ENCODE measurements at places on chromosomes 7 and 10.

- no peak for DNase-seq
These were observed 165.8 kb downstream of the CCSER2 start for GRCh38 chr10:84493951-84494848.

GRCh38 chr10:80730522-80730921 lies 192.8 kb downstream of the SH2D4B start:
- DNase-seq = no peak

DNA sequence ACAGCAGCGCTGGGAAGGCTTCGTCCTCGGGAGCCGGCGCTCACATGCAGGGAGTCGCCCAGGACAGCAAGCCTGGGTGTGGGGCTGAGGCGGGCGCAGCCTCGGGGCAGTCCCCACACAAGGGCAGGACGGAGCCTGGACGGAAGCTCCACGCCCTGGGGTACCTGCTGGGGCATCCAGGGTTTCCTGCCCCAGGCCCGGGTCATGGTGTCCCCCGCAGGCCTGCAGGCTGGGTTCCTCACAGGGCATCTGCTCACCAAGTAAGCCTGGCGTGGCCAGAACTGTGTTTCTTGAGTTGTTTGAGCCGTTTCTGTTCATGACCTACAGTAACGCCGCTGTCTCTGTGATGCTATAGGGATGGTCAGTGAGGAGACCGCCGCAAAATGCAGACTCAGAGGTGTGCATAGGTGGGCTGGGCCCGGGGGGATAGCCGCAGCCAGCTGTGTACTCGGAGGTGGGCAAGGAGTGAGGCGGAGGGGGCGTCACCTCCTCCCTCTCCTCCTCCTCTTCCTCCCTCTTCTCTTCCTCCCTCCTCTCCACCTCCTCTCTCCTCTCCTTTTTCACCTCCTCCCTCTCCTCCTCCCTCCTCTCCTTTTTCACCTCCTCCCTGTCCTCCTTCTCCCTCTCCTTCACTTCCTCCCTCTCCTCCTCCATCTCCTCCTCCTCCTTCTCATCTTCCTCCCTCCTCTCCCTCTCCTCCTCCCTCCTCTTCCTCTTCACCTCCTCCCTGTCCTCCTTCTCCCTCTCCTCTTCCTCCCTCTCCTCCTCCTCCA lies 438.9 kb downstream of the DNAJB6 start:
- no peak for DNase-seq

GRCh38 chr10:128633864-128634540 lies 507.8 kb upstream of the MKI67 start:
- DNase-seq = no peak

DNA sequence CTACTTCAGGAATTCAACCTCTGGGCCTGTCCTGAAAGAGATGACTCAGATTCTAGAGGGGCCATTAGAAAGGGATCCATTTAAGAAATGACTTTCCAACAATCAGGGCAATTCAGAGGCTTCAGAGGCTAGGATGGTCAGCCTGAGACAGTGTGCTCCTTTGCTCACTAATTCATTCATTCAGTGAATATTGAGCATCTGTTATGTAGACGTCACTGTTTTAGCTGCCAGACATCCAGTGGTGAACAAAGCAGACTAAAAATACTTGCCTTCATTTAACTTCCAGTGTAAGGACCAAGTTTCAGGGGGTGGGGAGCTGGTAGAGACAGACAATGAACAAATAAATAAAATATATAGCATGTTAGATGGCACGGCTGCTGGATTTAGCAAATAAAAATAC lies 1.6 kb downstream of the KIAA1217 start:
- DNase-seq = no peak

GRCh38 chr10:101912561-101913179 lies 69.1 kb upstream of the KCNIP2 start:
- DNase-seq = no peak

GRCh38 chr10:88060762-88061161 lies 197.3 kb downstream of the PTEN start:
- no peak for DNase-seq

DNA sequence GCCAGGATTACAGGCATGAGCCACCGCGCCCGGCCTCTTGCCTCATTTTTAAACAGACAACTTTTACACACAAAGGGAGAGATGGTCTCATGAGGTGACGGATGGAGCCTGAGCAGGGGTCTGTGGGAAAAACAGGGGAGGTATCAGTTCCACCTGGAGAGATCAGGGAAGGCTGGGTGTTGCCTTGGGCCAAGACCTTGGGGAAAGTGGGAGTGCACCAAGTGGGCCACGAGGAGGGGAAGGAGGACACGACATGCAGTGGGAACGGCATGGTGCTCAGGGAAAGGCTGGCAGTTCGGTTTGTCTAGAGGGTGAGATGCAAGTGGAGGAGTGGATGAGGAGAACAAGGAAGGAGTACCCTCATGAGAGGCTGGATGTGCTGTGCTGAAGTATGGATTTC lies 8.9 kb upstream of the ZNF777 start:
- no peak for DNase-seq

GRCh38 chr7:27953361-27953760 lies 213.4 kb downstream of the TAX1BP1 start:
- no peak for DNase-seq

GRCh38 chr10:107418085-107418806 lies 253.7 kb upstream of the SORCS1 start:
- DNase-seq = no peak

DNA sequence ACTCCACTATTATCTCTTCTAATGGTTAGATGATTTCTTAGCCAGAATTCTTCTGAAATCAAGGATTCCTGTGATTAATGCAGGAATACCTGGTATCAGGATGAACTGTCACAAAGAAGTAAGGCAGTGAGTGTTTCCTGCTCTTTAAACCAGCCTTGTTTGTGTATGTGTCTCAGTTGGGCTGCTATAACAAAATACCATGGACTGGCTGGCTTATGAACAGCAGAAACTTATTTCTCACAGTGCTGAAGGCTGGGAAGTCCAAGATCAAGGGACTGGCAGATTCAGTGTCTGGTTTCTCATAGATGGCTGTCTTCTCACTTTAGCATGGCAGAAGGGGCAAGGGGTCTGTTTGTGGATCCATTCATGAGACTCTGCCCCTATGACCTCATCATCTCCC lies 42.7 kb downstream of the LRMDA start:
- no peak for DNase-seq

GRCh38 chr7:125149151-125149550 lies 219.5 kb upstream of the POT1 start:
- DNase-seq = no peak

- DNase-seq = no peak
These were observed 904 bp downstream of the R3HCC1L start for GRCh38 chr10:98135222-98135899.

GRCh38 chr10:72146071-72146470 lies 57.7 kb upstream of the SPOCK2 start:
- DNase-seq = no peak

- no peak for DNase-seq
These were observed 219.3 kb downstream of the WDR11 start for GRCh38 chr10:121070275-121071070.

DNA sequence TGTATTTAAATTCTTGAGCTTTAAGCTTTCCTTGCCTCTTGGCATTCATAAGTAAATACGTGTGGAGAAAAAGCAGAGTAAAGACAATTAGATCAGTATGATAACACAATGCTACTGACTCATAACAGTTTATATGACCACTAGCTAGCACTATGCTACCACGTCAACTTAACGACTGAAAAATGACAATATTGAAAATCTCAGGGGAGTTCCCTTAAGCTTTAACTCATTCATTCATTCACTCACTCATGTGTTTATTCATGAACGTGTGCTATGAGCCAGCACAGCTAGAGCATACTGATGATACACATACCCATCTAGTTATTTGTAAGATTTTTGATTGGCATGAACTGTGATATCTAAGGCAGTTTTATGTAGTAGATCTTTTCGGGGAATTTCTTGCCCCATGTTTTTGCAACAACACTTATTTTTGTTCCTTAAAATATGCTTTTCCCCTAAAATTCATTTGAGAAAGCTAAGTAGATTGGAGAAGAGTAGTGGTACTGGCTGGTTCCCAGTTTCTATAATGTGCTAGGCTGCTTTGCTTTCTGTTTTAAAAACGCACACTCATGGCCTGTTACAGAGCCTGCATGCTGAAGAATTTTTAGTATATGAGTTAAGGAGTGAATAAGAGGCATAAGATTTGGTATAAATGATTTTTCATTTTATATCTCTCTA lies 57.4 kb upstream of the ACBD5 start:
- DNase-seq = no peak

DNA sequence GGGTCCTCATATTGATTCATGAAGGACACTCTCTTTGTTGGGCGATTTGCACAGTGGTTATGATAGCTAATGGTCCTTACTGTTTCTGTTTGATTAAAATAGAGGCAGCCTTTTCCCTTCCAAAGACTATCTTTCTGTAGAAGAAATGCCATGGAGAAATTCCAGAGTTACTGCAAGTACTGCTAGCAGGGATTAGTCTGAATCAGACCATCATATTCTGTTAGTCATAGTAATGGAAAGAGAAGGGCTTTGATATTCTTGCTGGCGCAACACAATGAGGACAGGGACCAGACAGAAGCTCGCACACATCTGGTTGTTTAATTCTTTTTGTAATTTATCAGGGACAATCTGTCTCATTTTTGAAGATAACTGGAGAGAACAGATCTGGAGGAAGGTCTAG lies 304.5 kb upstream of the FZD8 start:
- no peak for DNase-seq

DNA sequence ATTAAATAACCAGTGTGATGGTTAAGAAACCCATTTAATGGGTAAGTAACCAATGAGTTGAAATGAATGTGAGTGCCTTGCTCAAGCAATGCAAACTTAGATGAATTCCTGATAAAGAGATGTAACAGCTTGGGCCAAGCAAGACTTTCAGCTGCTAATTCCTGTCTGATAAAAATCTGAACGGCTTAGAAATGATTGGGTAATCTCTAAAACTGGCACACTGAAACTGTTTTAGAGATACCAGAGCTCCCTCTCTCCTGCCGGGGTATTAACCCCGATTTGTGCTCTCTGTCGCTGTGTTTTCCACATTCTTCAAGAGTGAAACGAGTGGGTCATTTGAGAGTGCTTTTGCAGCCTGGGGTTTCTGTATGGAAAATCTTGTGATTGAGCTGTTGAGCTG lies 534.9 kb upstream of the GALNT17 start:
- DNase-seq = no peak

DNA sequence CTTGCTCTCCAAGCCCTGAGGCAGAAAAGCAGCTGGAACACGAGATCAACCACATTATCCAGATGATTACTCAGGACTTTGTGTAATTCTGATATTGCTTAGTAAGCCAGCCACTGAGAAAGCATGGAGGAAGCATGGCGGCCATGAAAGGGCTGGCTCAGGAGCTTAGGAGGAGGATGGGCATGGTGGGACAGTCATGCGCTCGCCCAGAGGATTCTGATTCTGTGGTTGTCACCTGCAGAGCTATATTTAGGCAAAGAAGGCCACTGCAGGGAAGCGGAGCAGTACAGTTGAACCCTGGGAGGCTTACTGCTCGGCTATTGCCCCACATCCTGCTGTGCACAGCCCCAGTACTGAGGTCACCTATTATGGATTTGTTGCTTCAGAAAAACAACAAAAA lies 128.8 kb upstream of the DNAJB12 start:
- no peak for DNase-seq

DNA sequence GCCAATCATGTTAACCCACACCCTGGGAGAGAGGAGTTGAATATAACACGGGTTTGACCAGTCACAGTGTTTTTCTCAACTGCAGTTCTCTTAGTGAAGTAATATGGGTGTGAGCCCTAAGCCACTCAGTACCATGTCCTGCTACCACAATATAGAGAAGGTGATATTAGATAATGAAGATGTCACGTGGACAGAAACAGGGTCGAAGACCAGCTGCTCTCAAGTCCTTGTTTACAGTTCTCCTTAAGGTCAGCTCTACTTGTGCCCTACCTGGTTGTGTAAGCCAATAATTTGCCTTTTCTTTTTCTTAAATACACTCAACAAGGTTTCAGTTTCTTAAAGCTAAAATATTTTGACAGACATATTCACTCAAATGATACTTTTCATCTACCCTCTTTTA lies 128.3 kb upstream of the POT1 start:
- DNase-seq = no peak

DNA sequence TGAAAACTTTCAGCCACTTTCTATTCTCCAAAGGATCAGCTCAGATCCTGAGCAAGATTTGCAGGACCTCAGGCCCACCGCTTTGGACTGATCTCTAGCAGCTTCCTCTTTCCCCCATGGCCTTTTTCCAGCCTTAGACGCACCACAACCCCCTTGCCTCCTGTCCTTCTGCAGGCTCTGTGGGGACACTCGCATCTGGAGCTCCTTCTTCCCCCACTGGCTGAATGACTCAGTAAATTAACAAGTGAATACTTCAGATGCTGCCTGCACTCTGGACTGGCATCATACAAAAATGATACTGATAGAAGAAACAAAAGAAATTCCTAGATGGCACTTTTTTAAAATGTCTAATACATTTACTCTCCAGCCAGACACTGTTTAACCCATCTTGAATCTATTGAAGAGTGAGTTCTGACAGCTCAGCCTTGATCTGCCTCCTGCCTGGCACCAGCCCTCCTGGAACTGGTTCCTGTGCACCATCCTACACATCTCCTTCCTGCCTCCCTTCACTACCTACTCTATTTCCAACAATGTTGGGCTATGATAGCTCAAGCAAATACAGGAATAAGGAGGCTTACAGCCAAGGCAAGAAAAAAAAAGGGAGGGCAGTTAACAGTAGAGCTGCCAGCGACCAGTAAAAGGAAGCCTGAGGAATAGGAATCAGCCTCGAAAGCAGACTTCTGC lies 3.3 kb downstream of the FRMPD2 start:
- DNase-seq = no peak

DNA sequence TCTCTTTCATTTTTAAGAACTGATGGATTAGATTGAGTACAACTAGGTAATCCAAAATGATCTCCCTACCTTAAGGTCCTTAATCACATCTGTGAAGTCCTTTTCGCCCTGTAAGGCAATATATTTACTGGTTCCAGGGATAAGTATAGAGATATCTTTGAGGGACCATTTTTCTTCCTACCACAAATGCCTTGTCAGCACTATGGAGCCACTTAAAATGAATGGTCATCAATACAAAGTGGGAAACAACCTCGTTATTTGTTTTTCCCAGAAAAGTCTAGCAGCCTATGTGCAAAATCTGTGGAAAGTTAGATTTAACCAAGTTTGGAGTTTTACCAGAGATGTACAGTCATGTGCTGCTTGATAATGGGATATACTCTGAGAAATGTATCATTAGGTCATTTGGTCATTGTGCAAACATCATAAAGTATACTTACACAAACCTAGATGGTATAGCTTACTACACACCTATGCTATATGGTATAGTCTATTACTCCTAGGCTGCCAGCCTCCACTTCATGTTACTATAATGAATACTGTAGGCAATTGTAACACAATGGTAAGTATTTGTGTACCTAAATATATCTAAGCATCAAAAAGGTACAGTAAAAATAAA lies 366.2 kb upstream of the TMEM229A start:
- no peak for DNase-seq

GRCh38 chr10:72913287-72913686 lies 19.7 kb downstream of the OIT3 start:
- no peak for DNase-seq

Measured in activated CD8-positive, alpha-beta memory T cell treated with anti-CD3 and anti-CD28 coated beads for 4 hours (primary cell).